ENCODE measurements at places on chromosomes 3 and 15.

GRCh38 chr3:12598890-12599289, 42.0 kb downstream of the MKRN2 start:
- DNase-seq: no peak

DNA sequence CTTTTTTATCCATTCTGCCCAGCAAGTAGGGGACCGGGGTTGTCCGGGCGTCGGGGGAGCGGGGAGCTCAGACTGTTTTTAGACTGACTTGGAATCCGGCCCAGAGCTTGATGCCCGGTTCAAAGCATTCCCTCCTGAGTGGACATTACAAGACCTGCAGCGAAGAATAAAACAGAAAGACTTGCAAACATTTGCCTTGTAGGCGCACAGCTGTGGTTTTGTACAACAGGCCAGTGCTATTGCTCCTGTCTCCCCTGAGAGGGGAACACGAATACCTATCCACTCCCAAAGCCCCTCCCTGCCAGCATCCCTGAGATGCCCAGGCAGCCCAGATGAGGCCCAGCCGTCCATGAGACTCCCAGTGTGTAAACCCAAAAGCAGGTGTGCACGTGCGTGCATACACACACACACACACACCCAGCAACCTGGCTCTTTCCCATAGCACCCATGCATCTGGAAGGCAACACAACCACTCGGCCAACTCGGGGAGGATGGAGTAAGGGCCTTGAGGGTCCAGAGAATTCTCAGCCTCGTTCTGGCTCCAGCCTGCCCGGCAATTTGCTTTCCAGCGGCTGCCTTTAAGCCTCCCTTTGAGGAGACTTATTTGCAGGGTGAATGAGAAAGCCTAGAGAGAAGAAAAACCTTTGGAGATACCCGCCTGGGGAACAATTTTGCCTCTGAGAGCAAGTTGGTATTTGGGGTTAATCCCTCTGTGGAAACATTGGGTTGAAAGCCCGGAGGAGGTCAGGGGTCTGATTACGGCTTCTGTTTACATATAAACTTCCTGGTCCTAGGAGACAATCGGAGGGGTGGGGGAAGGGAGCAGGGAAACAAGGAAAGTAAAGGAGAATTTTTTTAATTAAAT, 161.0 kb upstream of the HES1 start:
- DNase-seq: no peak

DNA sequence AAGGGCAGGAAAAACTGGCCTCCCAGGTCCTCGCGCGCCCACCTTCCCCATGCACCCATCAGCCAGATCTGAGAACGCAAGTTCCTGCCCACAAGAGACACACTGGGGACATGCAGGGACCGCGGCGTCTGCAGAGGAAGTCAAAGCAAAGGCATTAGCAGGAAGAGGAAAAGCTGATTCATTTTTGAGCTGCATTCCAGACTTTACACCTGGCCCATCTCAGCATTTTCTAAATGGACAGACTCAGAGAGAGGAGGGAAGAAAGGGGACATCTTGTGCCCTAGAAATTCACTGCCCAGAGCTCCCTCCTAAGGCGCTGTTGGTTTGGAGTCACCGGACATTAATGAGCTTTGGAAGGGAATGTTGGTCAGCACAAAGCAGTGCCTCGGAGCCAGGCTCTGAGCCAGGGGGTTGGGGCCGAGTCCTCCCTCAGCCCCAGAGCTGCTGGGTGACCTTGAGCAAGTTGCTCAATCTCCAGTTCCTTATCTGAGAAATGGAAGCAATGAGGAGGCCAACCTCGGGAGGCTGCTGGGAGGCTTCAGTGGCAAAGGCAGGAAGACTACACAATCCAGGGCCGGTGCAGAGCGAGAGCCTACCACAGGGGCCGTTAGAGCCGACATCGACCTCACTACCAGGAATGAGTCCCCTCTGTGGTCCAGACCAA, 150.5 kb upstream of the IQSEC1 start:
- DNase-seq: no peak

DNA sequence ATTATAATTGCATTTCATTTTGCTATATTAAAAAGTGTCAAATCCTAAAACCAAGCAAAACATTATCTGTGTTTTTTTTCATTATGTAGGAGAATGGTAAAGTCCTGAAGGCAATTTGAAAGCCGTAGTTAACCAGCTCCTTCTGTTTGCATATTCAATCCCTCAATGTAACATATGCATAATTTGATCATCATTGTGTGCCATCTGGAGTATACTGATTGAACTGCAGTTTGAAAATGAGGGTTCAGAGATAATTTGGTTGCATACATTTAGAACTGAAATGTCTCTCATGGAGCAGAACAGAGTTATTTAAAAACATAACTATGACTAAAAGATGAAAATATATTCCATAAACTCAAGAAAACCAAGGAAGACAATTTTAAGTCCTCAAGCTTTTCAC, 518.6 kb downstream of the GBE1 start:
- DNase-seq: no peak

GRCh38 chr15:38707802-38708671, 143.4 kb upstream of the RASGRP1 start:
- peak; percentile 54 for DNase-seq

DNA sequence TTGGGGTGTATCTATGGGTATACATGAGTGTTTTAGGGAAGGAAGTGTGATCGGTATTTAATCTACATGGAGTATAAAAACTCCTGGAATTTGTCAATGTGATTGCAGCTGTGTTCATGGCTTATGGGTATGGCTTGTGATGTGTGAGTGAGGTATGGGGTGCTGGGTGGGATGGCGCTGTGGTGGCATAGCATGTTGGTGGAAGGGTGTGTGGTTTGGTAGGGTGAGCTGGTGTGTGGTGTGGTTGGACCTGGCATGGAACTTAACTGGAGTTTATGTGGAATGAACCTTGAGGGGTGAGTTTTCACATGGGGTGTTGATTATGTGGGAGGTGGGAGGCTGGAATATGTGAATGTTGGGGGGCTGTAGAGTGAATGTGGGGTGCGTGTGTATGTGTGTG, 492 bp upstream of the MOBP start:
- DNase-seq: no peak

DNA sequence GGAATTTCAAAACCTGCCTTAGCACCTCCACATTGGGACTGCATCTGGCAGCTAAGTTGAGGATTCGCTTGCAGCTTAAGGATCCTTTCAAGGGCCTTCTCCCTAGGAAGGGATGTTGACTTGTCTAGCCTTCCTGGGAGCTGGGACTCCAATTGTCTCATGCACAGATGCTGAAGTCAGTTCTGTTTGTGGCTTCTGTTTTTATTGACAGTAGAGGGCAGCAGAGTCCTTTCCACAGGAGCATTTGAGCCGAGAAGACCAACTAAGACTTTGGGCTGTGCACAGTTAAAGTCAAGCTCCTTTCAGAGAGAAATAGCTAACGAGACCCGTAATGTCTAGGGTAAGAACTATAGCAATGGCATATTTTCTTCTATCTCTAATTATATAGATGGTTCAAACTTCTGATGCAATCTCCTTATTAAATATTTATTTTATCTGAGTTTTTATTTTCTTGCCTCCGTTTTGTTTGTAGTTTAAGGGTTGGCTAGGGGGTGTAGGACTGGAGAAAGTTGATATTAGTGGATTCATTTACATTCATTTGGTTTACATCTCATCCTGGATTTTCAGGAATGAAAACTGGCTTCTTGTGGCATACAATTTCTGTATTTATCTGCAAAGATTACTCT, 59.7 kb upstream of the KBTBD8 start:
- peak; percentile 39 for DNase-seq

- no peak for DNase-seq
Observed at GRCh38 chr3:54563501-54564200, 364.2 kb downstream of the LRTM1 start.

DNA sequence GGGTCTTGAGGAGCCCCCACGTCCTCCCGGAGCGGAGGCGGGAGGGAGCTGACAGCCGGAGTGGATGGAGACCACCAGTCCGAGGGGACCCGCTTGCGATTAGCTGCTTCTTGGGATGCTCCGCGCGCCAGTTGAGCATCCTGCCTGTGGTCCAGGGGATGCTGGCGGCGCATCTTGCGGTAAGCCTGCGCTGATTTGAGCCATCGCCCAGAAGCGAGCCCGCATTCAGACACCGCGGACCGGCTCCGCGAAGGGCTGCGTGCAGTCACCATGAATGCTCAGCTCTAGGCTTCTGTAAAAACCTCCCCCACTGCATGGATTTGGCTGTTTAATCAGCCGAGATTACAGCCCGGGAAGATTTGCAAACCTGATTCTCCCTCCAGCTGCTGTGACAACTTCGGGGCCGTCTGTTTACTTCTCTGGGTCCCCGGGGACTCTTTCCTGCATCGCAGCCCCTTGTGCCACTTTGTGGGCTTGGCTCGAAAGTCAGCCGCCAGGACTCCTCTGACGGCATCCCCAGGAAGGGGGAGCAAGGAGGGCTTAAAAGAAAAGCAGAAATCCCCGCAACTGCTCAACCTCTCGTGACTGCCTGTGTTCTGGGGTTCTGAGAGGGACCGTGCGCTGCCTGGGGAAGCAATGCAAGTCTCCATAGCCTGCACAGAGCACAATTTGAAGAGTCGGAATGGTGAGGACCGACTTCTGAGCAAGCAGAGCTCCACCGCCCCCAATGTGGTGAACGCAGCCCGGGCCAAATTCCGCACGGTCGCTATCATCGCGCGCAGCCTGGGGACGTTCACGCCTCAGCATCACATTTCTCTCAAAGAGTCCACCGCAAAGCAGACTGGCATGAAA, 171.1 kb downstream of the KCNAB1 start:
- no peak for DNase-seq

- no peak for DNase-seq
Observed at GRCh38 chr3:25820366-25820765, 30.5 kb downstream of the OXSM start.

- peak; percentile 82 for DNase-seq
Observed at GRCh38 chr15:39426552-39427532, 154.0 kb upstream of the THBS1 start.

GRCh38 chr3:56810577-56811545, 9.1 kb upstream of the ARHGEF3 start:
- no peak for DNase-seq

DNA sequence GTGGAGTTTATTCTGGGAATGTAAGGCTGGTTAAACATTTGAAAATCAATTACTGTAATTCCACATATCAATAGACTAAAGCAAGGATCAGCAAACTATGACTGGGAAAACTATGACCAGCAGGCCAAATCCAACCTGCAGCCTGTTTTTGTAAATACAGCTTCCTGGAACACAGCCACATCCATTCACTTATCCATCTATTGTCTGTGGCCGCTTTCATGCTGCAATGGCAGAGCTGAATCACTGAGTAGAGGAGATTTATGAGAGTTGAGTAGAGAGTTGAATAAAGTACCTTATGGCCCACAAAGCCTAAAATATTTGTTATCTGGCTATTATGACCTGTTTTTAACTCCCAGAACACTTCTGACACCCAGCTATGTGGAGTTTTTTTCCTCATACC, 12.2 kb downstream of the MYLK start:
- DNase-seq: no peak

GRCh38 chr3:124615896-124616543, 114.2 kb upstream of the UMPS start:
- no peak for DNase-seq

DNA sequence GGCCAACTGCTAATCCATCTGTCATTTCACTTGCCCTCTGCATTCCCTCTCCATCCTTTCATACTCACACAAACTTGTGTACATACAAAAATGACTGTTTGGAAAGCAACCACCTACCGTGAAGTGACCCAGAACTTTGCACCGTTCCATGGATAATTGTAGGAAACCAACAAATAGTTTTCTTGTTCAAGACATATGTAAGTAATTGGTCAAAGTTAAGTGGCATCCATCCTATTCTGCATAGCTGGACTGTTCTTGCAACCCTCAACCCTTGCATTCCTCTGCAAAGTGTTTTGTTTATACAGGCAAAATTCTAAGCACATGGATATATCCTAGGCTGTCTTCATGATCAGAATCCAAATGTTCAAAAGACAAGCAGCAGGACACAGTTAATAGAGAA, 592.5 kb downstream of the MECOM start:
- DNase-seq: no peak

DNA sequence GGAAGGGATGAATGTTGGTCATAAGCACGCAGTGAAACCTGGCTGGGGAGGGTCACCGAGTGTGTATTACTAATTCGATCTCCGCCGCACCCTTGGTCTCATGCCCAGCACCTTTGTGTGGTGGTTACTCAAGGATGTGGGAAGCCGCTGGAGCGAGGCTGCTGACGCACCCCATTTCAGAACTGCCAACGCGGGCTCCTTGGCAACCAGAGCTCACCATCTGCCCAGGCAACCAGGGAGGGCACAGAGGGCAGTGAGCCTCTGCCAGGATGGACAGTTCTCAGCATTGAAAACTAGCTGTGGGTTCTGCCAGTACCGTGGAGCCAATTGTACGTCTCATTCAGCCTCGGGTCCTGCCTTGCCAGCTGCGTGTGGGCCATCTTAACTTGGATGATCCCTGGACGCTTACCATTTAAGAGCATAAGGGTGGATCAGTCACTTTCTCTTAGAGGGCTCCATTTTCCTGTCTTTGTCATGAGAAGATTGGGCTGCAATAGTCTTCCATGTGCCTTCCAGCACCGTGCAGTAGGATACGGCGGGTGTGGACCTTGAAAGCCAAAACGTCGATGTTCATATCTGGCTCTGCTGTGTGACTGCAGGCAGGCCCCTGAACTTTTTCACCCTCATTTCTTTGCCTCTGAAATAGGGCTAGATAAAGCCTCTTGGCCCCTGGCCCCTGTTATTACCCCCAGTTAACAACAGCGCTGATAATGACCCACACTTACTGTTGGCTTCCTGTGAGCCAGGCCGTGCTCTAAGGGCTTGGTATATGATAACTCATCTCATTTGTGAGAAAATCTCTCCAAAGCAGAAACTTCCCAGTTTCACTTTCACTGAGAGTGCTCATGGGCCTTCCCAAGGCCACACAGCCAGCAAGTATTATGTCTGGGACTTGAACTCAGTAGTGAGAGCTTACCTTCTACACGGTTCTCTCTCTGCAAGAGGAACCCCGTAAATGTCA, 238.8 kb downstream of the OPA1 start:
- DNase-seq: no peak

DNA sequence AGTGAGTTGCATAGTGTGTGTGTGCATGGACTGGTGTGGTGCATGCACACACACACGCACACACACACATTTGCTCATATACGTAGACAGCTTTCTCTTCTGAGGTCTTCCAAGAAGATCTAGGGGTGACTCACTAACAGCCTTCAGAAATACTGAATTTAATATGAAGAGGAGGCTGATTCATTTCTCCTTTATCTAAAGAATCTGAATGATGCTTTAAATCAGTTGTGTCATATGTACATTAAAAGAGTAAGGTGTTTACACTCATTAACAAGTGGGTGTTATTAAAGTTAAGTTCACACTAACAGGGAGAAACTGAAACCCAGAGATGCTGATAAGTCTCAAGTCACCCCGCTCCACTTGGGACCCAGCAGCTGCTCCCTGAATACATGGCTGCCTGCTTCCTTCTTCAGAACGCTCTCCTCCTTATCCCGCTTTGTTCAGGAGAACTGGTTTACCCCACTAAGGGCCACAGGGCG, 22.0 kb downstream of the TMPRSS7 start:
- DNase-seq: no peak

DNA sequence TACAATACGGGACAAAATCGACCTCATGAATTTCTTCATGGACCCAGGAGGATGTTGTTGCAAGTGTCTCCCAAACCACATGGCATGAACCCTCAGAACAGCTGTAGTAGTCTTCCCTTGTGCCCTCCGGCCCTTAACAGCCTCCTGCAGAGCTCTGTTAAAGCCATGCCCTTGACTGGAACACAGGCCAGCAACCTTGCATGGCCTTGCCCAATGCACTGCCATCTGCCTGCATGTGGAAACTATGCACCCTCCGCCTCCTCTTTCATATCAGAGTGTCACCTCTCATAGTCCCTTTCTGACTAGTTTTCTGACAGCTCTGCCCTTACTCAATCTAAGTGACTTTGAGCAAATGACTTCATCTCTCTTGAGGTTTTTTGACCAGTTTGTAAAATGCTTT, 39.4 kb upstream of the TRIM71 start:
- no peak for DNase-seq

GRCh38 chr3:196634829-196635228, 4.7 kb upstream of the NRROS start:
- DNase-seq: no peak

All from activated naive CD4-positive, alpha-beta T cell treated with anti-CD3 and anti-CD28 coated beads, Interleukin-2, amount 10 ng/mL, durations not matched to agents 7 days and 5 days (primary cell).